ENCODE measurements at places on chromosomes 4 and X.

- DNase-seq = no peak
These were observed 47.2 kb upstream of the HS3ST1 start for GRCh38 chr4:11475871-11476270.

GRCh38 chr4:98838977-98839618 is 89.8 kb downstream of the EIF4E start:
- DNase-seq = no peak

GRCh38 chrX:110145854-110146253 is 142.9 kb downstream of the TMEM164 start:
- no peak for DNase-seq

DNA sequence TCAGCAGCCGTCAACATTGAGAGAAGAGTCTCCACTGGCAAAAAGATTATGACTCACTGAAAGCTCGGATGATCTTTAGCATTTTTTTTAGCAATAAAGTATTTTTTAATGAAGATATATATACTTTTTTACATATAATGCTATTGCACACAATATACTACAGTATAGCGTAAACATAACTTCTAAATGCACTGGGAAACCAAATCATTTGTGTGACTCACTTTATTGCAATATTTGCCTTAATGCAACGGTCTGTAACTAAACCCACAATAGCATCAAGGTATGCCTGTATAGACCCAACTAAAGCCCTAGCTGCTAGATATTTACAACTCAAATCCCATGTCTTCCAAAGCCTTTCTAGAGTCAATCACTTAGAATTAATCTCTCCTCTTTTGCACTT is 52.3 kb upstream of the EDNRA start:
- DNase-seq = no peak

DNA sequence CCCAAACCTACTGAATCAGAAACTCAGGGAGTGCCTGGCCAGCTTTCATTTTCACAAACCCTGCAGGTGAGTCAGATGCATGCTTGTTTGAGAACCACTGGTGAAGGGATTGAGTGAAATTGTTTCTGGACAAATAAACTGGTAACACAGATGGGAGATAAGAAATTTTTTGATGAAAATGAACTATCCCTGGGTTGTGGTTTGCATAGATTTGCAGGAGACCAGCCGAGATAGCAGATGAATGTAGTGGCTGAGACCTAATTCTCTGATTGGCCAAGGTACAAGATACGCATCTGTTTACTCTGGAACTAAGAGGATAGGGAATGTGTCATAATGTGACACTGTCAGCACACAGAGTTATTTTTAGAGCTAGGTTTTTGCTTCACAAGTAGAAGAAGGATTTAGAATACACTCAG is 117.8 kb upstream of the NOCT start:
- DNase-seq = no peak

DNA sequence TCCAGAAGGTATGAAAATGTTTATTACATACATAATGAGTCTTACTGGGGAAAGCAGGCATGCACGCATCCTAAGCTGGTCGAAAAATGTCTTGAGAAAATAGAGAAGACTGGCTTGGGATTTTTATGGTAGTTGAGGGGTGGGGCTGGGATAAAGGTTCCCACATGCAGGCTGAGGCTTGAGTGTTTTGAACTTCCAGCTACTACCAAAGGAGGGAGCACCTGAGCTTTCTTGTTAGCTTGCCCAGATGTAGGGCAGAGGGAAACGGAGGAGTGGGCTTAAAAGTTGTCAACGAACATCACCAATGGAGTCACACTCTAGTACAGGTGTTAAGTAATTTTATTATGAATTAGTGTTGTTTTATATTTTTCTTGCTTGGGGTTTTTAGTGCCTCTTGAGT is 39.6 kb upstream of the SRPX start:
- DNase-seq = no peak

DNA sequence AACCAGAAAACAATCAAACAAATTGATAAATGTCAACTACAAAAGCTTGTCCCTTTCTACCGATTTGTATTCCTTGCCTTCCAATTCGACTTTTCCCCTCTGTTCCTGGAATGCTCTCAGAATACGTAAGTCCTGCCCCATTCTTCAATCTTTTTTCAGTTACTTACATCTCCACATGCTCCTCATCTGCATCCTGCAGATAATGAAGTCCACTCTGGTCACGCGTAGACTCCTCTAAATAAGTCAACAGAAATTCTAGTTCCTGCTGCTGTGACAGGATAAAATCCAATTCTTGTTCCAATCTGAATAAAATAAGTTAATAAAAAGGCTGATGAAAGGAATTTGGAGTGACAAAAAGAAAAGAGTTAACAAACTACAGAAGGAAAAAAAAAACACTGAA is 34.4 kb upstream of the RBM41 start:
- no peak for DNase-seq

GRCh38 chrX:101257448-101258258 is 33.5 kb downstream of the TAF7L start:
- DNase-seq = no peak

GRCh38 chr4:89171176-89171805 is 60.0 kb downstream of the TIGD2 start:
- no peak for DNase-seq

DNA sequence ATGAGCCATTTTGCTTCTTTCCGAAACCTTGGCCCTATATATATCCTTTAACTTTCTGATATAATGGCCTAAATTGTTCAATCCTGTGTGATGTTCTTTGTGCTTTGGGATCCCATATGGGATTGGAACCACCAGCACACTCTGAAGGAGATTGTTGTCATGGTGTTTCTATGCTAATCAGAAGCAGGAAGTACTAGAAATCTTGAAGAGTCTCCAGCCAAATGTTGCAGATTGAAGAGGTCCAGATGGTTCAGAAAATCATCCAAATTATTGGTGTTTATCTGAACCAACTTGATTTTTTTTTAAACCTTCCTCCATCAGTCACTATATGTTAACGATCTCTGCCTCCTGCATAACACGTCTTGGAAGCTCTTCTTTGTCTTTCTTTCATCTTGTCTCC is 72.8 kb downstream of the KIT start:
- DNase-seq = no peak

DNA sequence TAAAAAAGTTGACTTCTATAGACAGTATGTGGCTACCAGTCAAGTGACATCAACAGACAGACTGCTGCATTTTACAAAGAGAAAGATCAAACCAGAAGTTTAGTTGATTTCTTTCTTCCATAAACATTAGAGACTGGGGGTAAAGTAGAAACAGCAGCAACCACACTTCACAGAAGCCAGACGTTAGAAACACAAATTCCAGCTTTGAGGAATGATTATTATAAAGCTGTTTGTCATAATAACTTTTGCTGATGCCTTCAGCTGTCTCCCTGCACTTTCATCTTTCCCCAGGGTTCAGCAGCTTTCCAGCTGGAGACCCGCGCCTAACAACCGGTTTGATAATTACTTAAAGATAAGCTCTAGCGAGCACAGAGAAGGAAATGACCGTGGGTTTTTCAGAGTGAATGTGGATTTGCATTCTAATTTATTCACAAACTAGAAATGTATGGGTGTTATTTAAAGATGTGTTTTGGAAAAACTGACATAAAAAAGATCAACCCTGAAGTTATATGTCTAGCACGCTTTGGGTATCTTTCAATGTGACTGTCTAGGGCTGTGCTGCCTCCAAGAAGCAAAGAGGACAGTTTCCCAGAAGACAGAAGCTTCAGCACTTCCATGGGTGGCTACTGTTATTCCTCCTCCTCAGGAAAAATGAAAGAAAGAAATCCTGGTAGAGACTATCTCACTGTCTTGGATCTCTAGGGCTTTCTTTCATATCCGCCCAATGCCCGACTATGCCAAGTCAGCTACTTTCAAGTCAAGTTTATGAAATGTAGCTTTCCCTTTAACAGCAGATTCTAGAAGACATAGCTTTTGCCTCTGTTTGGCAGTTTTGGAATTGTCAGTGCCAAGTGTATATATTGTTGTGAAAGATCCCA is 15.0 kb upstream of the ENAM start:
- no peak for DNase-seq

- no peak for DNase-seq
These were observed 365.8 kb upstream of the PITX2 start for GRCh38 chr4:110988722-110989121.

GRCh38 chrX:115534383-115534782 is 26.6 kb upstream of the PLS3 start:
- DNase-seq = no peak

GRCh38 chrX:74925225-74926088 is at the start of gene NEXMIF:
Gene NEXMIF (minus strand): TSS chrX:74925452.
- DNase-seq = no peak

DNA sequence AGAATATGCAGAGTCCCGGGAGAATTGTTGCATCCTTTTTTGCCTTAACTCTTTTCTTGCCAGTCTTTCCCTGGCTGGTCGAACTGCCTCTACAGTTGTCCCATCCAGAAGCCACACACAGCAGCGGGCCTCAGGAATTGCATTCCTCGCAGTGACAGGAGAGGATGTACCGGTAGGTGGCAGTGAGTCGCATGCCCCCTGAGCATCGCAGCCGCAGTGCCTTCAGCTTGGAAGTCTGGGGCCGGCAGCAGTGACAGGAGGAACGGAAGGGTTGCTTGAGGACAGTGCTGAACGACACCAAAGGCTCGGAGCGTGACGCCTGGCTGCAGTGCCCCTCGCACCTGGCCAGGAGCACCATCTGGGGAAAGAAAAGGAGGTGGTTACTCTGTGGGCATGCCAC is 23.5 kb downstream of the NDP start:
- no peak for DNase-seq

GRCh38 chrX:9519546-9520216 is 54.8 kb downstream of the TBL1X start:
- no peak for DNase-seq

DNA sequence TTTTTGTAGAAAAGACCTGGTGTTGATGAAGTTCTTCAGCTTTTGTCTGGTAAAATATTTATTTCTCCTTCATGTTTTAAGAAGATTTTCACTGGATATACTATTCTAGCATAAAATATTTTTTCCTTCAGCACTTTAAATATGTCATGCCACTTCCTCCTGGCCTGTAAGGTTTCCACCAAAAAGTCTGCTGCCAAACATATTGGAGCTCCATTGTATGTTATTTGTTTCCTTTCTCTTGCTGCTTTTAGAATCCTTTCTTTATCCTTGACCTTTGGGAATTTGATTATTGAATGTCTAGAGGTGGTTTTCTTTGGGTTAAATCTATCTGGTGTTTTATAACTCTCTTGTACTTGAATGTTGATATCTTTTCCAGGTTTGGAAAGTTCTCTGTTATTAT is 35.6 kb upstream of the NMU start:
- no peak for DNase-seq

GRCh38 chr4:169236078-169236477 is 34.7 kb downstream of the SH3RF1 start:
- no peak for DNase-seq

DNA sequence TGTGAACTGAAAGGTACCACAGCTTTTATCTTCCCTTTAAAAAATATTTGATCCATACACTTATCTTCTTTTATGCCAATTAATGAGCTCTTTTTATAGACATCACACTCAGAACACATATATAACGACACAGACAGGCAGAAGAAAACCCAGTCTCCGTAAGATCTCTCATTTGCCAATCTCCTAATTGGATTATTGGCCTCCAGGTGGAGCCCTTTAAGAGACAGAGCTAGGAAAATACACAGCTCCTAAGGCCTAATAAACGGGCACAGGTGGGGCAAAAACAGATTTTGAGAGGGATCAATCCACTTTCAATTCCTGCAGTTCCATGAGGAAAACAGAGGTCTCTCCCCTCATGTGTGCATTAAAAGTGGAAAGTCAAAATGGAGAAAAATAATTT is 1495.4 kb downstream of the RPA4 start:
- DNase-seq = no peak

DNA sequence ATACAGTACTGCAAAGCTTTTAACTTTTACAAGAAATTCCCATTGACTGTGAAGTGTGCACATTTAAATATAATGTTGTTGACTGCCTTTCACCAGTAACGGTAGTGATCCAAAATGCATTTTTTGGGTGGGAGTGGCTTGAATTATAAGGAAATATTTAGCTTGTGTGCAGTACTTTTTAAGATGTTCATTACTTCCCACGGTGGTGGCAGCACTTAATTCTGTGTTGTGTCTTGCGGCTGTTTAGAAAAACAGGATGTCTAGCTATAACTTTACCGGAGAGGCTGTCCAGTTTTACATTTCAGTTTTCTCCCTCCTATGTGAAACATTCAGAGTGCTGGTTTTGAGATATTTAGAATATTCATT is 1.7 kb downstream of the TMEM131L start:
- DNase-seq = no peak

- DNase-seq = no peak
These were observed 29.0 kb downstream of the F9 start for GRCh38 chrX:139559383-139560042.

DNA sequence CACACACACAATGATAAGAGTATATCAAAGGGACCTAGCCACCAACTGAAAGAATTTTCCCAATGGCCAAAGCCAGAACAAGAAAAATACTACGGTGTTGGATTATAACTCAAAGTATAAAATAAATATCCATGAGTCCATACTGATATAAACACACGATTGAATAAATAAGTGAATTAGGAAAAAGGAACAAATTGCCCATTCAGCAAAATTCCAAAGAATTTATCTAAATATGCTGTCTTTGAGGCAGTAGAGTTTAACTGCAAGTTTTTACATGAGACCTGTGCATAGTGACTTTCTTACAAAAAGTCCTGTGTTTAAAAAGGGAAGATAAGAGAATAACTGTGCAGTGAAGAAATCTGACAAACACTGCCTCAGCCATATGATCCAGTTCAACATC is 278.8 kb upstream of the PPARGC1A start:
- DNase-seq = no peak

- DNase-seq = no peak
These were observed 281.3 kb downstream of the C4orf33 start for GRCh38 chr4:129377131-129377845.

All from brain pericyte (primary cell).